ENCODE measurements at places on chromosomes 6 and 20.

DNA sequence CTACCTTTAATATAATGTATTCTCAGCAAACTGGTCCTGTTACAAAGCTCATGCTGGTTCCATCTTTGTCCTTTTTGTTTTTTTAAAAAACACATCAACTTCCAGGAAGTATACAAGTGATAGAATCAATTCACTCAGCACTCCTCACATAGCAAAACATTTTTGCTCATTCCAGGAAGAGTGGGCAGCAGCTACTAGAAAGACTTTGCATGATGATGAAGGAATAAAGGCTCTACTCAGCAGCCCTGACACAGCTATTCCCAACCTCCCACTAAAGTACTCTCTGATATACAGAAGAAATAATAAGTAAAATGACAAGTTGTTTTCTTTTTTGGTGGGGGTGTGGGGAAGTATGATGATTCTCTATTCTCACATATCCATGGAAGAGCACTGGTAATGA lies 61.2 kb downstream of the RGS17 start:
- no peak for DNase-seq

- DNase-seq, result no peak
Measured at GRCh38 chr20:21941941-21942805, 236.7 kb downstream of the PAX1 start.

- no peak for DNase-seq
Measured at GRCh38 chr20:14712302-14712739, 374.9 kb upstream of the FLRT3 start.

DNA sequence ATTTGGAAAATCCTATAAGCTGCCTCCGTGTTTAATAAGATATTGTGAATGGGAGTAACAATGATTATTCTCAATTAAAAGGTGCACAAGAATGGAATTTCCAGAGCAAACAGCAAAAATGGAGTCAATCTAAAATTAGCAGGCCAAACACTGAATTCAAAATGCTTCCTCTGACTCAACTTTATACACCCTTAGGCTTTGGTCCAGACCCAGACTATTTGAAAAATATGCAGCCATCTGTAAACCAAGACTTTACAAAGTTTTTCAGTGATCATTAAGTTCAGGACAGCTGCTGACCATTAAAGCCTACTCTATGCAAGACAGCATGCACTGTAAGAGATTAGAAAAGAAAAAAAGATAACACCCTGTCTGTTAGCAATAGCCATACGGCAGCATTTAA lies 39.4 kb upstream of the CCN6 start:
- DNase-seq, result no peak

DNA sequence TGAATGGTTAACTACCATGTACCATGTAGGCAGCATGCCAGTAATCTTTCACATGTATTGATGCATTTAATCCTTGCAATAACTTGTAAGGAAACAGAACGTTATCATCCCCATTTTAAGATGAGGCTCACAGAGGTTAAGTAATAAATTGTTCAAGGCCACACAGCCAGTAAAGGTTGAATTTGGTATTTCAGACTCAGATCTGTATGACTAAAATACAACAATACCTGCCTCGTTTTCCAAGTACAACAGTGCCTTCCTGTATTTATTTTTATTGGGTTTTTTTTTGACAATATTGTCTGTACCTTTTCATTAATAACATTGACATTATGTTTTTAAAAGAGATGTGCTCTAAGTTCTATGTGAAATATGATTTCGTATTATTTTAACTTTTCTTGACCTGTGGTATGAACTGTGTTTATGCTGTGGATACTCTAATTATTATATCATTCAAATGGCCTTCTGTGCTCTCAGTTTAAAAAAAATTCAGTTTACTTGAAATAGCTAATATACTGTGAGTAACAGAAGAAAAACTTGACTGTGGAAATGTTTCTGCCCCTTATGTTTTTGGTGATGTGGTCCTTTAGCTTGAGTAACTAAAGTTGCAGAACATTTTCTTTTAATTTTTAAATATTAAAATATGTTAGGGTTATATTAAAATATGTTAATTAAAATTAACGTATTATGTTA lies 39.7 kb downstream of the XRN2 start:
- no peak for DNase-seq
